COLO829 (cell line): ENCODE measurements at places on chromosomes 1 and 21.

DNA sequence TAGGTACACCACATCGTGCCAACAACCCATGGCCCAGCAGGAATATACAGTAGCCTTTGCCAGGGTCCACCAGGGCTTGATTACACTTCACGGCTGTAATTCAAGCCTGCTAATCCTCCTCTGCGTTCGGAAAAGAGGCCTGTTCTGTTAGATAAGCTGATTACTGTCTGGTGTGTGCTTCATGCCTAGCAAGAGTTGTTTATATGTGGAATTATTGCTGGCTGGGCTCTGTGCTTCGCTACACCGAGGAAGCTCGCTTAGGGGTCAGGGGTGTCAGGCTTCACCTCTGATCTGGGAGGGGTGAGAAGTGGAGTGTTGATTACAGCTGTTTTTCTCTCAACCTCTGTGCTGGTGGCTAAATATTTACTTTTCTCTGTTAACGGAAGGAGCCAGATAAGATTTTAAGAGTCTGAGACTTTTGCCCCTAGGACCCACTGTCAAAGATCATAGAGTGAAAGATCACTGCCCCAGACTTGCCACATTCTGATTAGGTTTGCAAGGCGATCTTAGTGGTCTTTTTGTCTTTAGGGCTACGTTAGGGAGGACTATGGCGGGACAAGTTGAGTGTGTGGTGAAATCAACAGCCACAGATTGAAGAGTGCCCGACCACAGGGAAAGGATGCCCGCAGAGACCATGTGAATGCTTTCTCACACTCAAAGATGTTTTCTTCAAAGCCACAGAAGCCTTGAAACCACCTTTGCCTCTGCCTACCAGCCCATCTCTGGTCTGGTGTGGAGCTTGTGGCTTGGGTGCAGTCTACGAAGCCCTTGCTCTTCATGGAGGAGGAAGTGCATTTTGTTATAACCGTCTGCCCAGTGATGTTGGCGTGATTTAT is 216.1 kb downstream of the PBX1 start:
- DNase-seq = no peak

DNA sequence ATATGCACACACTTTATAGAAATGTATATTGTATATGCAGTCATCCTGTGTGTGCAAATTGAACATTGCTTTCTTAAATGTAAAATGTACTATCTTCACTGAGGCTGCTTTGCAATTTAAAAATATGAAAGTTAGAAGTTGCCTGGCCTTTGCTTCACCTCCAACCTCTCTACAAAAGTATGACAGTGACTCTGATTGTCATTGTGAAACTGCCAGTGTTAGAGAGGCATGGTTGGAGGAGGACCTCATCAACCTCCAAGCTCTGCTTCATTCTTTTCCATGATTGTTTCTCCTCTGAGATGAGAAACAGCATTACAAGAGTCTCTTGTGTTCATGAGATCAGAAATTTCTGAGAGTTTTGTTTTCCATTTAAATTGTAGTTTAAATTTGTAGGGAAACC is 185.5 kb downstream of the ZC3H11B start:
- no peak for DNase-seq

DNA sequence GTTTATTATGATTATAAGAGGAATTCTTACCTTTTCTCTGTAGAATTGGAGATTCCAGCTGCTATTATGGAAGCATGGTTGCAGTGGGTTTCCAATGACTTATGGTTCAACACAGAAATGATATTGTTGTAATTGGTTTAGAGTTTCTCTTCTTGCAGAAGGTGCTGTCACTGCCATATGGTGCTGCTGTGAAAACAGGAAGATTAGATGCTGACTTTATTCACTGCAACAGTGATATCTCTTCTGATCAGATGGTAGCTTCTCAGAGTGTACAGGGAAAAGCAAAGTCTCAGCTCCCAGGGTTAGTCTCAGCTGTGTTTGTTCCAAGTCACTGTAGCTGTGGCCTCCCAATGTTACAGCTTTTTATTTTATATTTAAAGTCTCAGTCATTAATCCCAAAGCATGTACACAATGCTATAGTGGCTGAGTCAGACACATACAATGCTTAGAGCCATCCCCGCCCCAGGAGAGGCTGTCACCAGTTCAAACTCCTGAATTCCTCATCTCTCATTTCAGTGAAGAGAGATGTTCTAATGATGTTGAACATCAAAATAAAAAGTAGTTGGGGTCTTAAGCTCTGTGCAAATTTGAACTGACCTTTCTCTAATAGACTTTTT is 42.7 kb upstream of the RGS2 start:
- DNase-seq = no peak

- DNase-seq = no peak
Measured at GRCh38 chr1:206897175-206897574, at the start of gene IL24. Gene IL24, plus strand, starts transcription at chr1:206897443. Its CDS starts 390 bp downstream, at chr1:206897833.

- peak; percentile 90 for DNase-seq
Measured at GRCh38 chr1:206634365-206635079, 814 bp upstream of the DYRK3 start.

- DNase-seq = peak; percentile 3
Measured at GRCh38 chr1:92538048-92538412, 51.3 kb upstream of the GFI1 start.

DNA sequence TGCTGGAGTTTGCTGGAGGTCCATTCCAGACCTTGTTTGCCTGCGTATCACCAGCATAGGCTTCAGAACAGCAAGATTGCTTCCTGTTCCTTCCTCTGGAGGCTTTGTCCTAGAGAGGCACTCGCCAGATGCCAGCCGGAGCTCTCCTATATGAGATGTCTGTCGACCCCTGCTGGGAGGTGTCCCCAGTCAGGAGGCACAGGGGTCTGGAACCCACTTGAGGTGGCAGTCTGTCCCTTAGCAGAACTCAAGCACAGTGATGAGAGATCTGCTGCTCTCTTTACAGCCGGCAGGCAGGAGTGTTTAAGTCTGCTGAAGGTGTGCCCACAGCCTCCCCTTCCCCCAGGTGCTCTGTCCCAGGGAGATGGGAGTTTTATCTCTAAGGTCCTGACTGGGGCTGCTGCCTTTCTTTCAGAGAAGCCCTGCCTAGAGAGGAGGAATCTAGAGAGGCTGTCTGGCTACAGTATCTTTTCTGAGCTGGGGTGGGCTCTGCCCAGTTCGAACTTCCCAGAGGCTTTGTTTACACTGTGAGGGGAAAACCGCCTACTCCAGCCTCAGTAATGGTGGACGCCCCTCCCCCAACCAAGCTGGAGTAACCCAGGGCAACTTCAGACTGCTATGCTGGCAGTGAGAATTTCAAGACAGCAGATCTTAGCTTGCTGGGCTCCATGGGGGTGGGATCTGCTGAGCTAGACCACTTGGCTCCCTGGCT is 205.0 kb downstream of the GPR52 start:
- no peak for DNase-seq

DNA sequence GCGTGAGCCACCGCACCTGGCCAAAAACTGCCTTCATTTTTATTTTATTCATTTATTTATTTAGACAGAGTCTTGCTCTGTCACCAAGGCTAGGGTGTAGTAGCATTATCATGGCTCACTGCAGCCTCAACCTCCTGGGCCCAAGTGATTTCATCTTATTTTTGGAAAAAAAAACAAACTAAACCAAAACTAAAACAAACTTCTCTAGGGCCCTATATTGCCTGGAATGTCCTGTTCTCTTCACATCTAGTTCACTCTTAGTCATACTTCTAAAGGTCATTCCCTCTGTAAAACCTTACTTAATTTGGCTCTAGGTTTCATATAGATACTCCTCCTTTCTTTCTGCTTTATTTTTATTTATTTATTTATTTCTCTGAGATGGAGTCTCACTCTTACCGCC is 15.6 kb downstream of the RPS27 start:
- no peak for DNase-seq

- no peak for DNase-seq
Measured at GRCh38 chr21:37899146-37899545, 17.1 kb downstream of the KCNJ6 start.

DNA sequence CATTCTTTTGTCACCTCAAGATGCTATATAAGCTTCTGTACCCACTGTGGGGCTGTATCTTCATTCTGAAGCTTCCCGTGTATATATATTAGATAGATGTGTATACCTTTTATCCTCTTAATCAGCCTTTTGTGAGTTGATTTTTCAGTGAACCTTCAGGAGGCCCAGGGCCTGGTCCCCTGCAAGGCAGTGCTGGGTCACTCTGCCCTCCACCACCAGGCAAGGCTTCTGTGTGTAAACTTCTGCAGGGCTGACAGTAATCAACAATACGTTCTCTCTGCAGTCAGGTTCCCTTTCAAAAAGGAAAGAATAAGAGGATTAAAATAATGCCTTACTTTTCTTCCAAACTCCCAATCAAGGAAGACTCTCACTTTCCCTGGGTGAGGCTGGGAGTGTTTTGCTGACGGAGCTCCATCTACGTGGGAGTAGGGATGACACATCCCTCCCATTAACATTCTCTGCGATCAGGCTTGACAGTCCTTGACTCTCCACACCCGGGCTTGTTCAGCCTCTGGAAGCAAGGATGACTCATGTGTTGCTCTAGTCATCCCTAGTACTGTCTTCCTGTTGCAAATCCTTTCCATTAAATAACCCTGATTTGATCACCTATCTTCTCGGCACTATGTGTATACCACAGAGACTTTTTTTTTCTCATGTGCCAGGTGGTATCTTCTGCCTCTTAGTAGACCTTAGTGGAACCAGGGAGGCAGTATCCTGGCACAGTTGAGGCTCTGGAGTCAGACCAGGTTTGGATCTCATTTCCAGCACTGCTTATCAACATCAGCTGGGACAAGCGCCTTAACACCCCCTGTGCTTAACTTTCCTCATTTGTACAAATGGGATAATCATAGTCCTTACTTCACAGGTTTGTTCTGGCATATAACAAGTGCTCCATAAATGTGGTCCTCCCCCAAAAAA is 70.3 kb upstream of the KCNK1 start:
- peak; percentile 82 for DNase-seq

DNA sequence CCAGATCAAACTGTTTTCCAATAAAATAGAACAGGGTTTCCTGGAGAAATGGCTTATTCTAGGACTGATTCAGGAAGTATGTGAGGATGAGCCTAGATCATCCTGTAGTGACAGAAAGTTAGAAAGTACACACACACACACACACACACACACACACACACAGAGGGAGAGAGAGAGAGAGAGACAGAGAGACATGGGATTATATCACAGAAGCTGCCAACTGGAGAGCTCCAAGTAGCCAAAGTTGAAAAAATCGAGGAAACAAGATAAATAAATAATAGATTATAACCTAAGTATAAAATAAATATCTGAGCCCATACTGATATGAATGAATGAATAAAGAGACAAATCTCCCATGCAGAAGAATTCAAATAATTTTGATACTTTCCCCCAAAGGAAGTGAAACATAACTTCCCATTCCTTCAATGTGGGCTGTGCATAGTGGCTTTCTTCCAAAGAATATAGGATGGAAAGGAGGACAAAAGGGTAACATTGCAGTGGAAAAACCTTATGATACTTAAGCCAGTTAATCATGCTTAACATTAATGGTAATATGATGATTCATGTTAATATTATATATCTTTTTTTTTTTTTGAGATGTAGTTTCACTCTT is 171.6 kb downstream of the NTPCR start:
- DNase-seq = no peak

DNA sequence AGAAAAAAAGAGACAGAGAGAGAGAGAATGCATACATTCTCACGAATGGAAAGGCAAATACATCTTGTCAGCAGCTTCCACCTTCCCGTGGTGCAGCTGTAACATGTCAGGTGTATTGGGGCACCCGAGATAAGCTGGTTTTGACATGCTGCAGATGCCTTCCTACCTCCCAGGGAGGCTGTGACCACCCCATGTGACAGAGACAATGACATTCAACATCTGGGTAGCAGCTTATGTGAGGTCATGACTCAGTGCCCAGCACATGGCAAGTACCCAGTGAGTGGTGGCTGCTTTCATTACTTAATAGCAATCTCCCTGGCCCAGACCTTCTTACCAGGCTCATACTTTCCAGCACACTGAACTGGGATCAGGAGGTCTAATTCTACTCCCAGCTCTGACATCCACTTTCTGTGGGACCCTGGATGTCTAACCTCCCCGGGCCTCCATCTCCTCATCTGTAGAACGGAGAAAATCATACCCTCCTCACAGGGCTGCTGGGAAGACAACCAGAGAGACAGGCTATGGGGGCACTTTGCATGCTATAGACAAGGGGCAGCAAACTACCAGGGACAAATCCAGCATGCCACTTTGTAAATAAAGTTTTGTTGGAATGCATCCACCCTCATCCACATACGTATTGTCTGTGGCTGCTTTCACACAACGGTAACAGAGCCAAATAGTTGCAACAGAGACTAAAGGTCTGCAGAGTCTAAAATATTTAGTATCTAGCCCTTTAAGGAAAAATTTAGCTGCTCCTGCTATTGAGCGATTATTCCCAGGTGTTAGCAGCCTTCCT is 38.5 kb upstream of the ZBTB40 start:
- no peak for DNase-seq

DNA sequence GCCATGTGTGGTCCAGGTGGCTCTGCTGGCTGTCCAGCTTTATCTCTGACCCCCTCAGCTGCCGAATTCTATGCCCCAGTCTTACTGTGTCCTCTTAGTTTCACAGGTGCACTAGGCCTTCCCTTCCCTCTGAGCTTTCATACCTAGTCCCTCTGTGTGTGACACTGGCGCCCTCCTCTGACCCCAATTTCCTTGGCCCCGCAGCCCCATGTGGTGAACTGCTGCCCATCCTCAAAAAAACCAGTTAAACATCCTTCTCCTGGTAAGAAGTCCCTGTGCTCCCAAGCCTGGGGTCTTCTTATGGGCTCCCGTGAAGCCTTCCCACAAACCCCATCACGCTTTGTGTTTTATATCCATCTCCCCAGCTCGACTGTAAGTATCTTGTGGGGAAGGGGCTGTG is 93.9 kb upstream of the TSPAN2 start:
- DNase-seq = no peak

- no peak for DNase-seq
Measured at GRCh38 chr1:39608921-39609320, 30.5 kb downstream of the HEYL start.

- no peak for DNase-seq
Measured at GRCh38 chr1:165772739-165773138, 4.1 kb upstream of the TMCO1 start.

GRCh38 chr1:221437926-221438325 is 304.0 kb downstream of the DUSP10 start:
- no peak for DNase-seq

DNA sequence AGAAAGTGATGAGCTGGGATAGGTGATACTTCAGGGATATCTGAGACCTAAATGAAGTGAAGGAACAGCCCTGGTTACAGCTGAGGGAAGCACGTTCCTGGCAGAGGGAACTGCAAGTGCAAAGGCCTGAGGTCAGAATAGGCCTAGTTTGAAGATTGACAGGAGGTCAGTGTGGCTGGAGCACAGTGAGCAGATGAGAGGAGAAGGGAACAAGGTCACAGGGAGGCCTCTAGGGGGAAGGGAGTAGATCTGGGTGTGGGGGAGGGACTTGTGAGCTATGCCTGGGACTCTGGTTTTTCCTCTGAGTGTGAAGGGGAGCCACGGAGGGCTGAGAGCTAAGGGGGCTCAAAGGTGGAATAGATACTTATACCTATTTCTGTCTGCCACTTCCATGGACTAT is 736.4 kb downstream of the MATN1 start:
- no peak for DNase-seq
